OCI-M1 (cell line): ENCODE measurements at places on chromosomes 7 and 10.

GRCh38 chr10:57017356-57018037, 656.4 kb upstream of the ZWINT start:
- no peak for DNase-seq

DNA sequence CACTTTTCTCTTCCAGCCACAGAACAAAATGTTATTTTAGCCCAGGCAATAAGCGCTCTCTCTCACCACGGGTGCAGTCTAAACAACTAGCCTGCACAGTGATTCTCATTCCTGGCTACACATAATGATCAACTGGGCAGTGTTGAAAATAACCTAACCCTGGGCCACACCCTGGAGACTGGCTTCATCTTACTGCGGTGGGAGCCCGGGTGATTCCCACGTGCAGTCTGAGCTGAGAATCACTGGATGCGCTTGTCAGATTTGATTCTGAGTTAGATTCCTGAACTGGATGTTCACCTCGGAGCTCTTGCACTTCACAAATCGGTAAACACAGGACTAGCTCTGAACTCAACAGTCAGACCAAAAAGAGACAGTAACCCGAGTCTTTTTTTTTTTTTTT, 14.9 kb downstream of the ZC3HAV1 start:
- no peak for DNase-seq

DNA sequence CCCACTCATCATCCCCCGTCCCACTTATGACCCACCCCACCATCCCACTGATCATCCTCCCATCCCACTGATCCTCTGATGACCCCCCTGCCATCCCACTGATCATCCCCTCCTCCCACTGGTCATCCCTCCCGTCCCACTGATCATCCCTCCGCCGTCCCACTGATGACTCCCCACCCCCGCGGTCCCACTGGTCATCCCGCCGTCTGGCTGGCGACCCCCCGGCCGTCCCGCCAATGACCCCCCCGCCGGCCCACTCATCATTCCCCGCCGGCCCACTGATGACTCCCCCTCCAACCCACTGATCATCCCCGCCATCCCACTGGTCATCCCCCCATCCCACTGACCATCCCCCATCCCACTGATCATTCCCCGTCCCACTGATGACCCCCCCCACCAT, 161.1 kb downstream of the GRM8 start:
- DNase-seq, result no peak

DNA sequence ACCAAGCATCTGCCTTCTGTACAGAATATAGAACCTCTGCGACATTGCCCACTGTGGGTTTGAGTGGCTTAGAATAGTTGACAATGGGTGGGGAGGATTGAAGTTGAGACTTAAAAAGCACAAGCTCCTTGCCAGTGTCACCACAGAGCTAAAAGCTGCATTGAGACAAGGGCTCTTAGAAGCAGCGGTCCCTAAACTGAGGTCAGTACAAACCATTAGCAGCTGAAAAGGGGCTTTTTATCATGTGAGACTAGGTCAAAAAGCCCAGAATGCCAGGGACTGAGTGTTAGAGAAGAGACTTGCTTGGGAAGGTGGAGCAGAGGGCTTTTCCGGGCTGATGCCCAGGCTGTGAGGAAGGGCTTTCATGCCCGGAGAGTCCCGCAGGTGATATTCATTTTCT, 91.3 kb downstream of the POU6F2 start:
- DNase-seq, result no peak

DNA sequence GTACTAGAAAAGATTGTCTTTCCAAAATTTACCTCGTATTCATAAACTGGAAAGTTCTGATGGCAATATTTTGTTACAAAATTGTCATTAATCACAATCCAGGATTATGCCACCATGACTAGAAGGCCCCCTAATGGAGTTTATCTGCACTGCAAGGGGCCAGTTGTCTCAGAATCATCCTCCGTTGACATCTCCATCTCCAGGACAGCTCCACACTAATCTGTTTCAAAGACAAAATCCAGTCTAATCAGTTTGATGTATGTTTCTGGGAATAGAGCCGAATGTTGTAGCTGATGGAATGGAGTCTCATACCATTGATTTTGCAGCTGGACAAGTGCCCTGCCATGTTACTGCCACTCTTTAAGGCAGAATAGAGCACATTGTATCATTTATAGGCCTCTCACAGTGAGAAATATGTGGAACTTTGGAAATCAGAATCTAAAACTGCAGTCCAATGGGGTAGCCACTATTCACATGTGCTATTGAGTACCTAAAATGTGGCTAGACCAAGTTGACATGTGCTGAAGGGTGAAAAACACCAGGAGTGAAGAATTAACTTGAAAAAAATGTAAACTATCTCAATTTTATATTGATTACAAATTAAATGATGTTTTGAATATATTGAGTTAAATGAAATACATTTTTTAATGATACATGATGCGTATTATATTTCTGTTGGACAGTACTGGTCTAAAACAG, 38.3 kb upstream of the TOMM7 start:
- peak; percentile 34 for DNase-seq

DNA sequence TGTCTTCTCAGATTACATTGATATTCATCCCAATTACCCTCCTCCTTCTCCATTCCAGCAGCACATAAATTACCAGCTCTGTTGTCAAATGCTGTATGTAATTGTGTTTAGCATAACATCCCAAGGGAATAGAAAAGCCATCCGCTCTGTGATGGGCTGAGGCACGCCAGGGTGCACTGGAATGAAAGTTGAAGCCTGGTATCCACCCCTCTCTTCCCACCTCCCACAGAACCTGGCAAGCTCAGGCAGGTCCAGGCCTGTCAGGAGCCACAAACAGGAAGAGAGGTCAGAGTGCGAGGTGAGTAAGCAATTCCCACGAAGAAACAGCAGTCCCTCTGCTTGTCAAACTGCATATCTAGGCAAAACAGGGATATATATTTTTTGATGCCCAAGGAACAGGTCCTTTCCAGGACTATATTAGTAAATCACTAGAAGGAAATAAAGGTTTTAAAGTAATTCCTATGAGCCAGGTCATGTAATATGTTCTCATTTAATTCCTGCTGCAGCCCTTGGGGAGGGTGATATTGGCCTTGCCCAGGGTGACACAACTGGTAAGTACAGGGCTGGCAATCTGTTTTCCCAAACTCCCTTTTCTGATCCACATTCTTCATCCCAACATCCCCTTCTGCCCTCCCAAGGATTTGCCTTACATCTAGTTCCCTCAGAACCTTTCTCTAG, 155.6 kb upstream of the GHITM start:
- DNase-seq, result no peak

DNA sequence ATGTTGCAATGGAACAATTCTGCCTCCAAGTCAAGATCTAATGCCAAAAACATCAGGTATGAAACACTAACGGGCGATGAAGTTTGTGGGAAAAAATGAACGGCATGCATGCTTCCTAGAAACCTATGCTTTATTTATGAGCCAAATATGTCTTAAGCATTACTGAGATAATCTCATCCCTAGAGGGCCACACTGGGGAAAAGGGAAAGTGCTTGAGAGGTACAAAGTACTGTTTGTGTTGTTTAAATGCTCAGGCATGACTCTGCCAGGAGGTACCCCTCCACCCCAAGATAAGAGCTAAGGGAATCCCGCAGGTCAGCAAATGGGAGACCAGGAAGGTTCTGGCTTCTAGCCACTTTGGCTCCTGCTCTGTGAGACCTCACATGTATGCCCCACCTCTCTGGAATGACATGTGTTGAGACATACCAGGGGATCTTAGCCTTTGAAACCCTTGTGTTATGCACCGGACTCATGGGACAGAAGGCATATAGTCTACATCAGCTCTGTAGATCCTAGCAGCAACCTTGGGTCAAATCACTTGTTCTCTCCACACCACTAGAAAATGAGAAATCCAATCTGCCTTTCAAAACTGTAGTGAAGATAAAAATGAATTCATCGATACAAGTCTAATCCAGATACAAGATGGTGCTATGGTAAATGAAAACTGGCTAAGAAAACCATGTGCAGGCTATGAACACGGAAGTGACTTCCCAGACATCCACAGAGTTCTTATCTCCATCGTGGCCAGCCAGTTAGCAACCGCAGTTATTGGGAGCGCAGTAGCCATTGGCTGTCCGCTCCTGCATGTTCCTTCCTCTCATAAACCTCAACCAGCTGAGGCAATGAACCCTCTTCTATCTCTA, 61.0 kb downstream of the CREB3L2 start:
- no peak for DNase-seq

- no peak for DNase-seq
These were observed 285.5 kb downstream of the SEMA3D start for GRCh38 chr7:84901366-84901765.

GRCh38 chr7:50331564-50332208, 27.2 kb downstream of the IKZF1 start:
- no peak for DNase-seq

DNA sequence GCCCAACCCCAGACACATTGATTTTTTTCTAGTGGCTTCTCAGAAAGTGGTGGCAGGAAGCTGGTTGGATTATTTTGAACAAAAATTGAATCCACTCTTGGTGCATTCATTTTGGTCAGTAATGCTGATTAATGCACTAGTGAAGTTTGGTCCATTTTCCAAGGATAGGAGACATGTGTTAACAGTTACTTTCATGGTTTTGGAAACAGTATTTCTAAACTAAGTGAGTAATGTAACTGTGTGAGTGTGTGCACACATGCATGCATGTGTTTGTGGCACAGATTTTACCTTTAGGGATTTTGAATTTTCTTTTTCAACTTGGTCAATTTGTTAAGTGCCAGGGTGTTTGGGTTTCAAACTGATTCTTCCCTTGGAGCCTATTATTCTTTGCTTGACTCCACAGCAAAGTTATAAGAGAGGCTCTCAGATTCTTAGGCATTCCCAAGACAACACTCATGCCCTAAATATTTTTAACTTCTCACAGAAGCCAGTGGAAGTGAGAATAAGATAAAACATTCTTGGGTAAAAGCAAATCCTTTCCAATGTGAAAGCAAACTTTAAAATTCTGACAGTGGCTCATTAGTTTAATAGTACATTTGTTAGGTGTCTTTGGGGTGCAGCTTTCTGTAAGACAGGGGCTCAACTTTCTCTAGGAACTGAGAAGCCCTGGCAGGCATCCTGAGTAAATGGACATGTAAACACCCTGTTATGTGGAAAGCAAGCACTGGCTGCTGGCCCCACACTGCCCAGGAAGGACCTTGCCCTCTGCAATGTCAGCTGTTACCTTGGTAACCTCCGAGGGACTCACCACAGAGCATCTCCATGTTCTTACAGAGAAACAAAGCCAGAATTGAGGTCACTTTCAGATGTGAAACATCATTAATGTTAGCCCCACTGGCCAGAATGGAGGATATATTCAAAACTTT, 68.4 kb downstream of the ASAH2B start:
- no peak for DNase-seq

DNA sequence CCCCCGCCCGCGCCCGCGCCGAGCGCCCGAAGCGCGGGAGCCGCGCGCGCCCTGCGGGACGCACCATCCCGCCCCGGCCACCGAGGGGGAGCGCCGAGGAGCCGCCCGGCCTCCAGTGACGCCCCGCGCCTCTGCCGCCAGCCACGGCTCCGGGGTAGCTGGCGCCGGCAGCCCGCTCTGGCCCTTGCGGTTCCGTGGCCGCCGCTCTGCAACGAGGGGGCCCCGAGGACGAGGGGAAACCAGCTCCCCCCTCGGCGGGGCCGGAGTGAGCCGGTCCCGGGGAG, at the start of gene PAXIP1:
Gene PAXIP1, minus strand, starts transcription at position 33 of the 284 bp plus-strand sequence. CDS start 195 bp downstream, outside the sequence.
- peak; percentile 43 for DNase-seq

DNA sequence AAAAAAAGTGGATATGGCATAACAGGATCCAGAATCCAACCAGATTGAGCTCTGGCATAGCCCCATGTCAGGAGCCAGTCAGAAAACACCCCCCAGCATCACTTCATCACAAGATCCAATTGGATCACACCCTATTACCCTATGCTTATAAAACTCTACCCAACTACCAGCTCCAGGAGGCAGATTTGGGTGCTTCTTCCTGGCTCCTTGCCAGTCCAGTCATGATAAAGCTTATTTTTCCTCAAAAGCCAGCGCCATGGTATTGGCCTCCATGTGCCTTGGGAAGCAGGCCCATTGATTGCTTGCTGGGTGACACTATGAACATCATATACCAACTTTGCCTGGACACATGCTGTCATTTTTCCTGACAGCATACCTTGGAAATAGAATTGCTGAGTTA, 281.4 kb upstream of the MKLN1 start:
- DNase-seq, result no peak
